ENCODE measurements at places on chromosomes 13 and 19.

GRCh38 chr13:92963029-92963428 is 263.6 kb upstream of the GPC6 start:
- no peak for DNase-seq

GRCh38 chr19:20558011-20558410 is 7.6 kb downstream of the ZNF737 start:
- no peak for DNase-seq

DNA sequence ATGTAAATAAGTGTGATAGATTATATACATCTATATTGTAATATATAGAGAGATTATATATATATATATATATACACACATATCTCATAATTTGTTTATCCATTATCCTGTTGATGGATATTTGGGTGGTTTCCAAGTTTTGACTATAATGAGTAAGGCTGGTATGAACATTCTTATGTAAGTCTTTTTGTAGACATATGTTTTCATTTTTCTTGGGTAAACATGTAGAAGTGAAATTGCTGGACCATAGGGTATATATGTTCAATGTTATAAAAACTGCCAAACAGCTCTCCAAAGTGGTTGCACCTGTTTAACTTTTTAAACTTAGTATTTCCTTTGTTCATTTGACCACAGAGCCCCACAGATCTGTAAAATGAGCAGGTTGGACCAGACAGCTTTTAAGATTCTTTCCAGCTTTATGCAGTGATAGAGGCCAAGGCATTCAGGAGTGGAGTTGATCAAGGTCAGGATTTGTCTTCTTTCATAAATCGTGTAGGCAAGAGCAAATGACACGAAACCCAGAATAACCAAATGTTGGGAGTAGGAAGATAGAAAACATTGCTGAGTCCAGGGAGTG is 21.7 kb upstream of the KATNAL1 start:
- DNase-seq = no peak

GRCh38 chr13:50589651-50590054 is 253.8 kb downstream of the DLEU7 start:
- DNase-seq = no peak

GRCh38 chr13:48264058-48264457 is 31.1 kb downstream of the ITM2B start:
- no peak for DNase-seq

GRCh38 chr13:93775507-93776108 is 549.0 kb downstream of the GPC6 start:
- DNase-seq = no peak

- DNase-seq = no peak
Observed at GRCh38 chr13:52903320-52903719, 54.9 kb upstream of the PCDH8 start.

GRCh38 chr19:5041913-5042187 is 72.9 kb downstream of the KDM4B start:
- no peak for DNase-seq

DNA sequence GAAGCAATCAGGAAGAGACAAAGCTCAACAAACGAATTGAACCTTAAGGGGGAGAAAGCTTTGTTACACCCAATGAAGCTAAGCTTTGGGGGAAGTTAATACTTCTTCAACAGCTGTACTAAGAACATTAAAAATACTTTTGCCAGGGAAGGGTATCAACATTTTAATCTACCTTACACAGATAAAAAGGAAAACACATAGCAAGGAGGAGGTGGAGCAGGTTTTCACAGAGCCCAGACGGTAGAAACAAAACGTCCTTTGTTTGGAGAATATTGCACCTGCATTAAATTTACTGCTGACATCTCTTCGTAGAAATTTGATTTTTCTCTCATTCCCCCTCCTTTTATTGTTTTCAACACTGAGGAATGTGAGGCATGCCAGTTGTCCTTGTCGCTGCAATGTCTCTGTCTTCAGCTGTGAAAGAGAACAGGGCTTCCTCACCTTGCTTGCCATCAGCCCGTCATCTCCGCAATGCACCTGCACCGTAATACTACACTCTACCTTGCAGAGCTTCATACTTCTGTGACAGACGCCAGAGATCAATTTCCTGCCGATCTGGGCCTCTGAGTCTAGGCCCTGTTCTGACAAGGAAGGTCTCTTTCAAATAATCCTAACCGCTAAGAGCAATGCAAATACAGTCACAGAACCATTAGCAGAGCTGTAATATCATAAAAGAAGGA is 270.8 kb downstream of the SPRY2 start:
- DNase-seq = no peak

DNA sequence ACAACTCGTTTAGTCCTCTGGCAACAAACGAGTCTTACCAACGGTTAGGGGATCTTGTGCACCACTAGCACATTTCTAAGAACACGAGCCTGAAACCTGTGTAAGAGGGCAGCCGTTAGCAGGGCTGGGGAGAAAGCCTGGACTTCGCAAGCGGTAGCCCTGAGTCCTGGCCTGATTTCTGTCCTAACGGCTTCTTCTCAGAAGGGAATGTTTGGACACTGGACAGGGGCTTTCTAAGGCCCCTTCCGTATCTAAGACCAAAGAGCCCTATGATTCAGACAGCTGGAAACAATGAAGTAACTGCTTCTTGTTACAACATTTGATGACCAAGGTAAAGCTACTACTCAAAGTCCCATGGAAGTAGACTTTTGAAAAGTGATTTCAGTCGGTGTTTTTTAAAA is 2.2 kb downstream of the ANKRD10 start:
- no peak for DNase-seq

DNA sequence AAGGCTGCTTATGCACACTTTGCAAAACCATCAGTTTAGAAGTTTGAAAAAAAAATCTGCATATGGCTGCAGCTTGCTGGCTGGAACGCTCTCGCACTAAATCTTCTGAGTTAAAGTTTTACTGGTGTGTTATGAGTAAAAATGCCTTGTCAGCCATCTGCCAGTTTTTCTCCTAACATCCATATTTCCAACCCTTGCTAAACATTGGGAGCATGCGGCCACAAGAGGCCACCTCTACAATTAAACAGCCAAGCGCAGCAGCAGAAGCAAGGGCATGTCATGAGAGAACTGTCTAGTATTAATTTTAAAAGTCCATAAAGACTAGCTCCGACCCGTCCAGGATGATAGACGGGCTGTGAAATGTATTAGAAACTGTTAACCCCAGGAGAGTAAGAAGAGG is 248.3 kb downstream of the TSHZ3 start:
- DNase-seq = no peak

- DNase-seq = peak; percentile 21
Observed at GRCh38 chr13:29688193-29688592, 92.7 kb upstream of the SLC7A1 start.

DNA sequence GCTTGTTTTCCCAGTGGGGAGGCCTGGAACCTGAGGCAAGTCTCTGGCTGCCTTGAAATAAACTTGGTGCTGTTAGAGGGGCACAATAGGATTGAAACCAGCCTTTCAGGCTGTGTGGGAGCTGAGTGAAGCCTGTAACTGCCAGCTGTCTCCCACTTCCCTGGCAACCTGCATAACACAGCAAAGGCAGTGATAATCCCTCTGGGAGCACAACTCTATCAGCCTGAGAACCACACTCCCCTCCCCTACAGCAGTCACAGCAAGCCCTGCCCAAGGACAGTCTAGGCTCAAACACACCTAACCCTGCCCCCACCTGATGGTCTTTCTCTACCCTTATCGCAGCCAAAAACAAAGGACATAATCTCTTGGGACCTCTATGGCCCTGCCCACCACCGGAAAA is 683.8 kb upstream of the ATXN8OS start:
- DNase-seq = no peak

DNA sequence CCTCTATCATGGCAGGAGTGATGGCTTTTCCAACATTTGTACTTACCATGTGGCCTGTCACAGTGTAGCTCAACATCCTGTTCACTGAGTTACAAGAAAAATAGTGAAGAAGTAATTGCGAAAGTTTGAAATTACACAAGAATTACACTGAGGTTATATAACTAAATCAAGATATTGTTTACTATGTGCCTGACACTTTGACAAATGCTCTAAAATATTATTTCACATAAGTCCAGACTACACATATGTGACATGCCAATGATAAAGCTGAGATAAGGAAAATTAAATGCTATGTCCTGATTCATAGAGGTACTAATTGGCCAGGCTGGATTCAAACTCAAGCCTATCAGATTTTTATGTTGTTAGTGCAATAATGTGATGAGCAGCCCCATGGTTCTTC is 451.7 kb downstream of the PCDH9 start:
- peak; percentile 2 for DNase-seq

DNA sequence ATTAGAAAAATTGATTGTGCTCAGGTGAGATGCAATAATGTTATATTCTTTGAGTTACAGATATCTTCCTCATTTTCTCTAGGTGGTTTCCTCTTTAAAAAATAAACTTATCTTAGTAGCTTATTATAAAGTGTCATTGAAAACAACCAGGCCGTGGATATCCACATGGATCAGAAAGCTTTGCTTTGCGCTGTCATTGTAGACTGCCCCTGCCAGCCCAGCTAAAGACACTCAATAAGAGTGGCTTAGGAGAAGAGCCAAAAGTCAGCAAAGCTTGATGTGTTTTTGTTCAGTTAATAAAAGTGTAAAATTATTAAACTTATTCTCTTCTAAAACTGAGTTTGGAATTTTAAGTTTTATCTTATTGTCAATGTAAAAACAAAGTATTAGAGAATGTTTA is 34.4 kb downstream of the TPP2 start:
- no peak for DNase-seq
